ENCODE measurements at places on chromosomes 16 and 17.

DNA sequence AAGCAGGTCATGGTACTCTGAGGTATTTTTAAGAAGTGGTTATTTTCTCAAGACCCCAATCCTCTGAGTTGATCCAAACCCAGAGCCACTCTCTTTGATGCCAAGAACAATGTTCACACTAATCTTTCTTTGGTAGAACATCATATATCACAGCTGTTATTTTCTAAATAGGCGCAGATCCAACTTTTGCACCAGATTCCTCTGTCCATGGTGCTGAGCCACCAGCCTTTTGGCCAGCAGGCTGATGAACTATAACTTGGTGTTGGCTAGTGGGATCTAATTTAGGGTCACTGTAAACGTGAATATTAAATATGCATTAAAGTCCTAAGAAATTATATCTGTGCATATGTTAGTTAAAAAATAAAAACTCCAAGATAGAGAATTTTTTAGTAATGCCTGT lies 7.0 kb upstream of the ZKSCAN2 start:
- no peak for DNase-seq

DNA sequence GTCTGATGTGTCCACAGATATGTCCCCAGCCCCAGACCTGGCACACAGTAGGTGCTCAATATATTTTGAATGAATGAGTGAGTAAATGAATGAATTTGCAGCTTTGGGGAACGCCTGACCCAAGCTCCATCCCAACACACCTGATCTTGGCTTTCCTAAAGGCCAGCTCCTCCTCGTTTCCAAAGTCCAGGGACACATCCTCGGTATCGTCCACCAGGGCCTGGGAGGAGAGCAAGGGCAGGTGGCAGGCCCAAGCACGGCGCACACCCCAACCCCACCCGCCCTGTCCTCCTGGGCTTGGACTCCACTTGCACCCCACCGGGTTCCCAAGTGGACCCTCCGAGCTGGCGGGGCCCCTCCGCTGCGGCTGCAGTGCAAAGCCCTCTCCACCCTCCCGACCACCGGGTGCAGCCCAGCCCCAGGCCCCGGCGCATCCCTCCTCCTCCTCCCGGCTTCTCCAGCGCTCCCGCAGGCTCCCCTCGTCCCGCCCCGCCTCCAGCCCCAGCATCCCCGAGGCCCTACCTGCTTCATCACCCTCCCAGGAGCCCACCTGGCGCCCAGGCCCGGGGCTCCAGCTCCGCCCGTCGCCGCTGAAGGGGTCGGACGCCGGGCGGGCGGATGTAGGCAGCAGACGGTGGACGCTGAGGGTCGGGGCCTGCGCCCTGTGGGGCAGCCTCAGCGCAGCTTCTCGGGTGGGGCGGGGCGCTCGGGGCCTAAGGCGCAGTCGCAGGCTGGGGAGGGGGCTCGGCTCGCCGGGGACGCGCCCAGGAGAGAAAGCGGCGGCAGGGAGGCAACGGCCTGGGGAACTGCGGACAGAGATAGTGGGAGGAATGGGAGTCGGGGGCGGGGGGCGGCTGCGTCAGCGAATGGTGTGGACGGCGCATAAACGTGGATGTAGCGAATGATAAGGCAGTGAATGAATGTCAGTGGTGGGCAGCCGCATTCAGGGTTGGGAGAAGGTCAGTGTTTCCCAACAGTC lies at the start of gene TVP23A:
Gene TVP23A (minus strand): TSS at position 832 of the 979 bp plus-strand sequence. CDS start 301 bp downstream, at position 531.
- no peak for DNase-seq

DNA sequence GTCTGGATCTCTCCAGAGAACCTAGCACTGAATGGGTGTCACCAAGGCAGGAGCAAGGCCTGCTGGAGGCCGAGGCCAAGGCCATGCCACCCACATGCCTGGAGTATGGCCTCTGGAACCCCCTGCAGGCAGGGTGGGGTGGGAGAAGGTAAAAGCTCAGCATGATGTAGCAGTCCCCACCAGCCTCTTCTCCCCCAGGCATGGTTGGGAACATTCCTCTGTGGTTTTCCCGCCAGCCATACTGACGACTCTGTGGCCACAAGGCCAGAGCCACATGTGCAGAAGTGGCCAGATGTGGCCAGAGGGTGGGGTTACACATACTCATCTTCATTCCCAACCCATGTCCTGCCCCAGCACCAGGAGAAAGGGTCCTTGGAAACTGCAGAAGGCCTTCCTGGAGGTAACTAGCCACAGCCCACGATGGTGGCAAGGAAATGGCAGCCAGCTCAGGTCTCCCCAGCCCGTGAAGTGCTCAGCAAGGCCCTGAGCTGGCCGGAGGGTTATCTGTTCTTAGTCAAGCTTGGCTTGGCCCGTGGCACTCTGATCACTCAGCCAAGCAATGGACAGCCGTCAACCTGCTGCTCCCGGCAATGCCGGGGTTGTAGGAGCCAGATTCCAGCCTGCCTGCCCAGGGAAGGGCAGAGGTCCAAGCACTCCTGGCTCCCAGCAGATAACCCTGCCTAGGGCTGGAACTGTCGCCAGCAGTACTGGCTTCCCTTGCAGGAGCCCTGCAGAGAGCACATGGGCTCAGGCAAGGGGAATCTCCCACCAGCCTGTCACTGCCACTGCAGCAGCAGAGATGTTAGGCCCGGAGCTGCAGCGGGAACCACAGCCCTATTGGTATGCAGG lies 26.1 kb downstream of the HDAC5 start:
- DNase-seq, result peak; percentile 74

DNA sequence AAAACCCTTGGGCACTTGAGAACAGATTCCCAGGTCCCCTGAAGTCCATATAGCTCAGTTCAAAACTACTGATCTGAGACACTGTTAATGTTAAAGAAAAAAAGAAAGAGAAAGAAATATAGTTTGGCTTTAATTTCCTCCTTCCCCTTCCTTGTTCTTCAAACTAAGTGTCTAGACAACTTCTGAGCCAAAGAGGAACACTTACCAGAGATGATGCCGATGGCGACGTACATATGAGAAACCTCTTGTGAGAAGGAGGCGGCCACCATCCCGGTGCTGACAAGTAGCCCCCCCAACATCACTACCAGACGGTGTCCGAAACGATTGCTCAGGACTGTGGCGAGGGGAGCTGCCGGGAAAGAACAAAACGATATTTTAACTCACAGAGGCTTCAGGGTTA lies 17.2 kb downstream of the SLC16A6 start:
- no peak for DNase-seq

- DNase-seq, result no peak
Observed at GRCh38 chr17:34099859-34100515, 155.1 kb upstream of the CCL2 start.

GRCh38 chr17:18967916-18968315 lies 16.0 kb downstream of the SLC5A10 start:
- no peak for DNase-seq

DNA sequence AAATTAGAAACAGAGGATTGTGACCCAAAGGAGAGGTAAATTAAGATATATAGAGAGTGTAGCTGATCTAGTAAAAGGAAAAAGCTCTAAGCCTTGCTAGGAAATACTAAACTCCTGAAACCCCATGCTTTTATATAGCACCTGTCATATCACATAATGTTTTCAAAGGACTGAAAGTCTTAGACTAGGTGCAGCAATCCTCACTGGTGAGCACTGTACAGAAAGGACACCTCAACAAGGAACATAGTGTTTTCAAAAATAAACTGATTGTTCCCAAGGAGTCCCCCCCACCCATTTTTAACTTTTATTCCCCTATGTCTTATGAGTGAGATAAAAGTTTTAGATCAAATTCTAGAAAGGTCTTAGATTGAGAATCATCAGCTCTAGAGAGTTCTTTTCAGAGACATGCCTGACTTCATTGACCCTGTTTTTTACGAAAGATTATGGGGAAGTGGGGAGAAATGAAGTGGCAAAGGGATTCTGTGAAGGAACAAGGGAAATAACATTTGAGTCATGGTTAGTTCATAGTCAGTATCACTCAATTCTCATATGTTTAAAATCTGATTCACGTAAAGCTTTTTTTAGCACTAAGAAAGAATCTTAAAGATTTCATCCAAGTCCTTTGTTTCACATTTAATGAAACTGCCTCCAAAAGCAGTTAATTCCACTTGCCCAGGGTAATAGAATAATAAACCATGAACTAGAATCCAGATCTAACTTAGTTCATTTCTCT lies 166.4 kb downstream of the CYB561 start:
- DNase-seq, result peak; percentile 85

- DNase-seq, result peak; percentile 75
Observed at GRCh38 chr17:4497101-4497824, 1.4 kb upstream of the SPNS2 start.

DNA sequence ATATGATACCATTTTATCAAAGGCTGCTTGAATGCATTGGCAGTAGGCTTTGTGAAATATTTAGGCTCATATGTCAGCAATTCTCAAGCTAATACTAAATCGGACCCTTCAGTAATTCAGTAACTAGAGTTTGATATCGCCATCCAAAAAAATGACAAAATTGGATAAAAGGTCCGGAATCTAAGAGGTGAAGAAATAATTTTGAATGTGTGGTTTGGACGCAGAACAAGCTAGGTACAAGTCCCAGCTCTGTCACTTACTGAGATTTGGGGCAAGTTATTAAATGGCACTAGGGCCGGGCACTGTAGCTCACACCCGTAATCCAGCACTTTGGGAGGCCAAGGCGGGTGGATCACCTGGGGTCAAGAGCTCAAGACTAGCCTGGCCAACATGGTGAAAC lies 956.5 kb downstream of the CDH11 start:
- DNase-seq, result no peak

- DNase-seq, result no peak
Observed at GRCh38 chr16:31364421-31364820, 9.4 kb downstream of the ITGAX start.

DNA sequence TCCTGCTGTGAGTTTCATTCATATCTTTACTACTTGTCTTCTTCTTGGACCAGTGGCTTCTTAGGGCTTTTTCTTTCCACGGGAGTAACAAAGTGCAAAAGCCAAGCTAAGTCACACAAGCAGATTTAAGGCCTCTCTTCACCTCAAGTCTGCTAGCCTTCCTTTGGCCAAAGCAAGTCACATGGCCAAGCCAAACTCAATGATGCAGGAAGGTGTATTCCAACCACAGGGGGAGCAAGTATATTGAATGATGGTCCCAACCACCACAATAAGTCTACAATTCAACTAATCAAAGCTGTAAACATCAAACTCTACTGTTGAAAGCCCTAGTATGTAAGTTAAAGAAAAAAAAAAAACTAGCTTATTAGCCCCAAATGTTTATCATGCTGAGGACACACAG lies 44.5 kb upstream of the CDYL2 start:
- no peak for DNase-seq

GRCh38 chr17:7687072-7687907 lies at the start of gene TP53:
Gene TP53 (minus strand): TSS chr17:7687490. CDS start chr17:7676594, 10,896 bp downstream.
- peak; percentile 89 for DNase-seq

- DNase-seq, result peak; percentile 74
Observed at GRCh38 chr17:72126575-72127486, 6.0 kb downstream of the SOX9 start.

DNA sequence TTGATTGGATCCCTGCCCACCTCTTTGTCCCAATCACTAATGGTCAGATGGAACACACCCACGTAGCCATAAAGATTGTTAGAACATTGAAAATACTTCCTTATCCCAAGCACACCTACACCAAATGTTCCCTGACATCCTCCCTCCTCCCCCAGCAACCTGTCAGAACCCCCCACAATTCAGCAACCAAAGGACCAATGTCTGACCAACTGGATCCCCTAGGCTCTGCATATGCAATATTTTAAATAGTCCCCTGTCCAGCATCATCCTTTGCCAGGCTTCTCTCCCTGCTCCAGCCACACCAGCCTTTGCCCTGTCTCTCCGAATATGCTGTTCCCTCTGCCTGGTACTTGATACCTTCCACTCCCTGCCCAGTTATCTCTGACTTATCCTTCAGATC lies 54.9 kb upstream of the CES5A start:
- DNase-seq, result no peak

GRCh38 chr17:81109957-81110356 lies 55.4 kb upstream of the PVALEF start:
- no peak for DNase-seq

DNA sequence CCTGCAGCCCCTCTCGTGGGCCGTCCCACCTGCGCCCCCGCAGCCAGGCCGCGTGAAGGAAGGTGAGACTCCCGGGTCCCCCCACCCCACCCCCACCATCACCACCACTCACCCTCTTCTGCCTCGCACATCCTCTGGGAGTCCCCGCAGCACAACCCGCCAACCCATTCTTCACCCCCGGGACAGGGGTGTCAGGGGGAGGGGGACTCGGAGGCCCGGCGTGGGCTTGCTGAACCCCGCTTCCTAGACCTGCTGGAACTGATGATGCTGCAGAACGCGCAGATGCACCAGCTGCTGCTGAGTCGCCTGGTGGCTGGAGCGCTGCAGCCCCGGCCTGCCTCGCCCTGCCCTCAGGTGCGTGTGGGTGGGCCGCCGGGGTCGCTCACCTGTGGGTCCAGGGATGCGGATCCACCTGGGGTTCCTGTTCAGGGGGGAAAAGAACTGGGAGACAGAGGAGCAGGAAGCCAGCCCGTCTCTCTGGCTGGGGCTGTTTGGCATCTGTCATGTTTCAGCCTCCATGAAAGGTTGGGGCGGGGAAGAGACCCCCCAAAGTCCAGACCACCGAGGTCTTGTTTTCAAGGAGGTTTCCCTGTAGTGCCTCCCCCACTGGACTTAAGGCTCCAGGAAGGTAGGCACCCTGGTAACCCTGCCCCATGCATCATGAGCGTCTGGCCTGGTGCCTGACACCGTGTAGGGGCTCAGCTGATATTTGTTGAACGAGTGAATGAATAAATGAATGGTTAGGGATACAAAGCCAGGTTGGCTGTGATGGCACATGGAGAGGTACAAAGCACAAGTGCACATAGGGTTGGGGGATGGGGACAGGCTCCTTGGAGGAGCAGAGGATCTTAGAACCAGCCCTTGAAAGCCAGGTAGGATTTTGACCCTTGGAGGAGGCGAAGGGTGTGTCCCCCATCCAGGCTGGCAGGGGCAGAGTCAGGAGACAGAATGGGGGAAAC lies 849 bp downstream of the PRR29 start:
- no peak for DNase-seq

DNA sequence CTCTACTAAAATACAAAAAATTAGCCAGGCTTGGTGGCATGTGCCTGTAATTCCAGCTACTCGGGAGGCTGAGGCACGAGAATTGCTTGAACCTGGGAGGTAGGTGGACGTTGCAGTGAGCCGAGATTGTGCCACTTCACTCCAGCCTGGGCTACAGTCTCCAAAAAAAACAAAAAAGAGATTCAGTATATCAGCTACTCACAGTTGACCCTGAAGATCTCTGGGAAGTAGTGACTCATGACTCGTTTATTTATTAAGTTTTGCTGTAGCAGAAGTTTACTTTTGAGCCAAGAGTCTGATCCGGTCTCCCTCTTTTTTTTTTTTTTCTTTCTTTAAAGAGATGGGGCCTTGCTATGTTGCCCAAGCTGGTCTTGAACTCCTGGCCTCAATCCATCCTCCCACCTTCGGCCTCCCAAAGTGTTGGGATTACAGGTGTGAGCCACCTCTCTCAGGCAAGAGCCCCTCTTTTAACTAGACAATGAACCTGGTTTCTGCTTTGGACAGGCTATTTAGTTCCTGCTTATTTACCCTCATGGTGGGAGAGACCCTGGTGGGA lies 4.4 kb downstream of the MVP start:
- peak; percentile 86 for DNase-seq

DNA sequence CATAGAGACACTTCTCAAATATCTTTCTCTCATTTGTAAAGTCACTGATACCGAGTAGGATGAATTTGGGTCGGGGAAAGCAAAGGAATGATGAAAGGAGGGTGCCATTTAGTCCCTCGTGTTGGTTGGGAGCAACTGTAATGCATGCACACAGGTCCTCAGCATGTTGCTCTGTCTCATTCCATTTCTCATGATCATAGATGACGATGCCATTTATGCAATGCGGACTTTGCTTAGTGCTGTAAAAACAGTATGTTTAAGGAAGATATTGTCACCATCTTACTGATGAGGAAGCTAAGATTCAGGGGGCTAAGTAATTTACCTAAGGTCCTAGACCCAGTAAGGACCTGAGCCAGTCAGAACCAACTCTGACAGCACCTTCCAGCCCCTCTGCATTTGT lies 100.1 kb downstream of the AATF start:
- no peak for DNase-seq

Data from HT1080 (cell line).